ENCODE measurements at places on chromosomes 7 and 10. TPM values are rescaled to one million over a fixed set of nuclear protein-coding genes. Genes with fewer than 3 reads are reported as not detected.

Gene ARHGEF5
- 4.5 TPM for total RNA-seq

Gene HOXA5
- 16.7 TPM for total RNA-seq

Gene NPC1L1
- total RNA-seq, result 0.17 TPM

Gene ENKUR
- total RNA-seq, result under 0.01 TPM

Gene NUTM2E
- not detected for total RNA-seq

Data from smooth muscle cell of trachea (primary cell).